Naive thymus-derived CD4-positive, alpha-beta T cell (primary cell): ENCODE measurements at places on chromosomes 4 and X. TPM values are rescaled to one million over a fixed set of nuclear protein-coding genes. Genes with fewer than 3 reads are reported as not detected.

Gene MAGEB17
- not detected for total RNA-seq

Gene IL15
- 3.0 and 4.1 TPM in 2 replicates for total RNA-seq

Gene PRR32
- not detected for total RNA-seq

GRCh38 chr4:187286525-187286924 lies 562.9 kb upstream of the FAT1 start:
- no peaks in the 10 kb centered on the region for H3K36me3 ChIP-seq
- H3K4me3 ChIP-seq = no peak overlapping the region
- no peaks in the 10 kb centered on the region for H3K27me3 ChIP-seq
- no peaks in the 10 kb centered on the region for H3K4me1 ChIP-seq
